ENCODE measurements at places on chromosomes 6 and 20. TPM values are rescaled to one million over a fixed set of nuclear protein-coding genes. Genes with fewer than 3 reads are reported as not detected.

Gene TFAP2B
- not detected for total RNA-seq

Gene MOCS1
- total RNA-seq: 12.3 TPM

Gene TRIM15
- not detected for total RNA-seq

Gene RAB44
- total RNA-seq: not detected

Gene RNF144B
- total RNA-seq: 269 TPM

Gene MCM8
- total RNA-seq: 17.0 TPM

Gene TLDC2
- not detected for total RNA-seq

Gene TP53TG5
- not detected for total RNA-seq

Gene TREML1
- not detected for total RNA-seq

Gene PLCB4
- 1.6 TPM for total RNA-seq

Gene PCMT1
- total RNA-seq: 141 TPM

Gene OOEP
- not detected for total RNA-seq

Gene OPRM1
- not detected for total RNA-seq

Gene RNF217
- total RNA-seq: 8.8 TPM

Gene BIRC7
- not detected for total RNA-seq

Gene TPD52L1
- total RNA-seq: 2.3 TPM

Gene RBM24
- total RNA-seq: 1.3 TPM

Gene RAD21L1
- not detected for total RNA-seq

Gene SLC22A16
- not detected for total RNA-seq

Gene LY6G5C
- total RNA-seq: under 0.01 TPM

Gene ARFGEF3
- total RNA-seq: 3.5 TPM

Gene ZNF322
- 12.3 TPM for total RNA-seq

Gene ENPP1
- total RNA-seq: 3.6 TPM

Gene SLA2
- total RNA-seq: not detected

Gene CCN5
- not detected for total RNA-seq

Gene ZSCAN31
- total RNA-seq: 15.7 TPM

Gene CLDN20
- not detected for total RNA-seq

Gene HLA-DRB1
- total RNA-seq: 2.3 TPM

Gene ARMH2
- total RNA-seq: not detected

Gene RHAG
- total RNA-seq: not detected

Gene MROH8
- total RNA-seq: 0.65 TPM

Gene SLC17A1
- total RNA-seq: not detected

Gene HLA-DQB2
- total RNA-seq: not detected

Gene PTK6
- not detected for total RNA-seq

Gene PDYN
- total RNA-seq: not detected

Gene ZNF165
- 0.46 TPM for total RNA-seq

Gene PLG
- total RNA-seq: not detected

Gene ZNF311
- 0.30 TPM for total RNA-seq

Gene WFDC11
- not detected for total RNA-seq

Gene HINT3
- total RNA-seq: 31.3 TPM

Gene KCNK17
- not detected for total RNA-seq

Gene MUC21
- not detected for total RNA-seq

Gene TAF11
- 50.0 TPM for total RNA-seq

Gene GTF3C6
- 92.9 TPM for total RNA-seq

Gene PSMB9
- total RNA-seq: 89.1 TPM

Gene COL11A2
- 0.15 TPM for total RNA-seq

Gene CYP21A2
- not detected for total RNA-seq

Gene NMBR
- total RNA-seq: not detected

Gene DST
- 217 TPM for total RNA-seq

Gene EPPIN
- not detected for total RNA-seq

Gene C6orf141
- total RNA-seq: 2.7 TPM

Data from epithelial cell of umbilical artery (primary cell).